Regular cardiac myocyte (primary cell): ENCODE measurements at places on chromosomes 2 and 18. TPM values are rescaled to one million over a fixed set of nuclear protein-coding genes. Genes with fewer than 3 reads are reported as not detected.

LRP2 gene
- under 0.01 TPM in 1 of 2 replicates, not detected in the other for total RNA-seq

MAP3K19 gene
- total RNA-seq: not detected in 2 replicates

HK2 gene
- 68.8 and 80.5 TPM in 2 replicates for total RNA-seq

LRPPRC gene
- 48.5 and 64.8 TPM in 2 replicates for total RNA-seq

DNAJC5G gene
- total RNA-seq: not detected in 2 replicates

MCM6 gene
- 8.2 and 39.9 TPM in 2 replicates for total RNA-seq

CXCR1 gene
- total RNA-seq: not detected in 2 replicates

SIX2 gene
- 2.0 and 2.7 TPM in 2 replicates for total RNA-seq

RFX8 gene
- 5.6 and 6.7 TPM in 2 replicates for total RNA-seq

UCN gene
- total RNA-seq: 0.38 and 1.1 TPM in 2 replicates

TUBA3D gene
- not detected in 2 replicates for total RNA-seq
